Femur (tissue), 1 donor: ENCODE measurements at places on chromosomes 2 and 18.

DNA sequence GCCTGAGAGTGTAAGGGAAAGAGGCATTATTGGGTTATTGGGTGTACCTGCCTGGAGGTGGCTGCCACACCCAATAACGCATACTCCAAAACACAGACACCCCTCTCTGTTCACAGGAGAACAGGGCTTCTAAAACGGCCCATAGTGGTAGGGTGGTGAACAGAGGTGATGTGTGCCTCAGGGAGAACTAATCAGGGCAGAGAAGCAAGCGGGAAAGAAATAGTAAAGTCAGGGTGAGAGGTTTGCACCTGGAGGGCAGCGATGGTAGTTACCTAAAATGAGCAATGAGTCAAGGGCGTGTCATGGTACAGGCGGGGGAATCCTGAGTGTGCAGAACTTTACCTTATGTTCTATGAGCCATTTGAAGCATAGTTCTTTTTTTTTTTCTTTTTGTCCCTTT, 21.6 kb upstream of the VPS4B start:
- no peak for DNase-seq

DNA sequence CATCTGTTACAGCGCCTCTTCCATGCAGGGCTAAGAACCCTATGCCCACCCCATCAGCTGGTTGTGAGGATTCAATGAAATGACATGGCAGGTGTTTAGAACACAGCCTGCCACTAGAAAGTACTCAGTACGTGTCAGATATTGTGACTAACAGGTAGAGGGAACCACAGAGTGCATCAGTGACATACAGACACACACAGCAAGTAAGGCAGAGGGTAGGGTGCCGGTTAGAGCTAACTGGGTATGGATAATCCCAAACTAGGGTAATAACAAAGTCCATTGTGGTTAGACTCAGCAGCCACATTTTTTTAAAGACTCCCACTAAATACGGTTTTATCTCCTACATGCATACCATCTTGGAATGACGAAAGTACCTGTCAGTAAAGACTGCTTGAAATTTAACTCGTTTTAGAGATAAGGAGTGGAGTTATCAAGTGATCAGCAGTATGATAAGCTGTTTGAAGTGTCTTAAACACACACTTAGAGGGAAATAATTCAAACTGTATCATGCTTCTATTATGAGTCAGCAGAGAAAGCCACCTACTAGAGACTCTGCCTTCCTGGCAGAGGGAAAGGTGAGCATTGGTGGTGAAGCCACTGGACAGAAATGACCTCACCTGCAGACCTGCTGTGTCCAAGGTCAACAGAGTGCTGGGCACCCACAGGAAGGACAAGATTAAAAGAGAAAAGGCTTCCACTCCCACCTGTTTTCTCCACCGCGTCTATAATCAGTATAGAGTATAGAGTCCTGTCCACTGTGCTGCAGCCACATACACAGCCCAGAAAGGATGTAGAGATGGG, 20.6 kb downstream of the MPPE1 start:
- DNase-seq = no peak

DNA sequence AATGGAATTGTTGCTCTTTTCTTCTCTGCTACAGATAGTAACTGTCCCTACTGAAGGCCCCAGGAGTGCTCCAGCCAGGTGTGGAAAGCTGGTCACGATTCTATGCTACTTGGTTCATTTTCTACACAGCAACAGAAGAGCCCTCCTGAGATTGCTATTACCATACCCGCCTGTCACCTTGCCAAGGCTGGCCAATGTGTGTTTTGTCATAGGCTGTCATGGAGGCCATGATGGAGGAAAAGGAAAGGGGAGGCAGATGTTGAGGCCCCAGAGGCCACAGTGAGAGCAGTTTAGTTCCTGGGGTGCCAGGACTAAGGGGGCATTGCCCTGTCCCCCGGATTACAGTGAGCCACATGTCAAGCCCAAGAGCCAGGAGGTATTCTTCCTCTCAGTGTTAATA, 952 bp downstream of the ELMOD3 start:
- DNase-seq = no peak

GRCh38 chr2:101412092-101412694, 24.9 kb upstream of the CREG2 start:
- DNase-seq = no peak

DNA sequence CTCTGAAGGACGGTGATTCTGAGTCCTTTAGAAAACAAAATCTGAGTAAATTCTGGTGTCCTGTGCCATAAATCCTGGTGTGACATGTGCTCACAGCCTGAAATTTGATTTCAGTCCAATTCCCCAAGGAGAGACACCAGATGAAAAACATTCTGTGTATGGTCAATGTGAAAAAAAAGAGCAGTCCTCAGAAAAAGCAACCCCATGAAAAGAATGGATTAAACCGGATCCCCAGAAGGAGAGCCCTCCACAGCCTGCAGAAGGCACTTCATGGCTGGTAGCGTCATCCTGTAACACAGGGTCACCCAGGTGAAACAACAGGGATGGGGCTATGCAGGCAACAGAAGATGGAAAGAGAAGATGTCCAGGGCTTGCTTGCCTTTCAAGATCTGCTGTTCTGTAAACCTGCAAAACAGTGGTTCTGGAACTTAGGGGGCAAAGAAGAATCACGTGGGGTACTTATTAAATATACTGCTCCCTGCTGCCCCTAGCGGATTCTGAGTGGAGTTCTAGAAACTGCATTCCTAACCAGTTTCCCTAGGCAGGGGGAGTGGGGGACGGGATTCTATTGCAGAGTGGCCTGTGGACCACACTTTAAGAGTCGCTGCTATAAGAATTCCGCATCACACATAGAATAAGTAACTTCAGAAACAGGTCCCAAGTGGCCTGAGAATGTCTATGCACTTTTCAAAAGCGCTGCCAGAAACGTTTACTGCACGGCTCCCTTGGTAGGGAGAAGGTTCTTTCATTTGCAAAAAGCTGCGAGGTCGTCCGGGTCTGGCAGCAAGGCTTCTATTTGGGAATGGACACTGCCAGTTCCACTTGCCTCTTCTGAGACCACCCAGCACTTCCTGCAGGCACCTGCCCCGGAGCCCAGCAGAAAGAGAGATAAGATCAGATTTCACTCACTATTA, 118.9 kb upstream of the ARL5A start:
- DNase-seq = peak; percentile 41

DNA sequence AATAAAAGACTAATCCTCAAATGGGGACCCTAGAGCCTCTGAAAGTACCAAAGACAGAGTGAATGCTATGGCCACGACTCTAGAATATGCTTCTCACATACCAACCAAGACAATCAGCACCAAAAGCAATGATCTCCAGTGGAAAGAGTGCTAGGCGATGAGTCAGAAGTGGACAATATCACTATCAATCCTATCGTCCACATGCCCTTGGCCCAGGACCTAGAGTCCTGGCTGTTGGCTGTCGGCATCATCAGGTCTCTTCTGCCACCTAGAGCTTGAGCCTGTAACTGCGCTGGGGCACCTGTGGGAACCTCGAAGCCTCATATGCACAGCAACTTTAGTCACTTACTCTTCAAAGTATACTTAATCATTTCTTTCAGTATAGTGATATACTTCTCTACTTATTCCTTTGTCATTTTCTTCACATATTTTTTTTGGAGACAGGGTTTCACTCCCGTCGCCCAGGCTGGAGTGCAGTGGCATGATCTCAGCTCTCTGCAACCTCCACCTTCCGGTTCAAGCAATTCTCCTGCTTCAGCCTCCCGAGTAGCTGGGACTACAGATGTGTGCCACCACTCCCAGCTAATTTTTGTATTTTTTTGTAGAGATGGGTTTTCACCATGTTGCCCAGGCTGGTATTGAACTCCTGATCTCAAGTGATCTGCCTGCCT, 29.7 kb downstream of the NOL10 start:
- peak; percentile 41 for DNase-seq

- no peak for DNase-seq
Measured at GRCh38 chr2:120974950-120975349, 239.3 kb downstream of the GLI2 start.

GRCh38 chr2:229642371-229642770, 72.0 kb downstream of the DNER start:
- DNase-seq = no peak

GRCh38 chr2:106996171-106996769, 110.3 kb upstream of the ST6GAL2 start:
- DNase-seq = no peak

GRCh38 chr2:96506016-96506906, 1.1 kb upstream of the NEURL3 start:
- DNase-seq = no peak

DNA sequence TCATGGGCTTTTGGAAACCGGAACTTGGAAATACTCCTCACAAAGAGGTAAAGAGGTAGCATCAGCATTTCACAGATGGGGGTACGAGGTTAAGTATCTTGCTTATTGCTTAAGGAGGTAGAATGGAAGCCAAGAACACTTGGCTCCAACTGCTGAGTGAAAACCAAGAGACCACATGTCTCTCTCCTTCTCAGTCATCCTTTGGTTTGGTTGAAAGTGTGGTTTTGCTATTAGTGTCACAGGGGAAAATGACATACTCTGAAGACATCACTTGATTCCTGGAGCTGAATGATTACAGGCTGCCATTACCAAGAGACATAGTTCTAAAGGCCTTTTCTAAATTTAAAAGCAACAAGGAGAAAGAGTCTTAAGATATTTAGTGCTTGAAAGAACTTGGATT, 41.5 kb downstream of the ANTXR1 start:
- DNase-seq = no peak

- no peak for DNase-seq
Measured at GRCh38 chr2:31151501-31151900, 13.3 kb upstream of the GALNT14 start.

DNA sequence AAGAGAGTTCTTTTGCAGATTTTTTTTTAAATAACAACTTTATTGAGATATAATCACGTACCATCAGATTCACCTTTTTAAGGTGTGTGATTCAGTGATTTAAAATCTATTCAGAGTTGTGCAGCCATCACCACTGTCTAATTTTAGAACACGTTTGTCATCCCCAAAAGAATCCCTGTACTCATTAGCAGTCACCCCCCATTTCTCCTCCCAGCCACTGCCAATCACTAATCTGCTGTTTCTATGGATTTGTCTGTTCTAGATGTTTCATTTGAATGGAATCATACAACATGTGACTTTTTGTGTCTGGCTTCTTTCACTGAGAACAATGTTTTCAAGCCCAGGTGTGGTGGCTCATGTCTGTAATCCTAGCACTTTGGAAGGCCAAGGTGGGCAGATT, 55.4 kb upstream of the RAPH1 start:
- no peak for DNase-seq

DNA sequence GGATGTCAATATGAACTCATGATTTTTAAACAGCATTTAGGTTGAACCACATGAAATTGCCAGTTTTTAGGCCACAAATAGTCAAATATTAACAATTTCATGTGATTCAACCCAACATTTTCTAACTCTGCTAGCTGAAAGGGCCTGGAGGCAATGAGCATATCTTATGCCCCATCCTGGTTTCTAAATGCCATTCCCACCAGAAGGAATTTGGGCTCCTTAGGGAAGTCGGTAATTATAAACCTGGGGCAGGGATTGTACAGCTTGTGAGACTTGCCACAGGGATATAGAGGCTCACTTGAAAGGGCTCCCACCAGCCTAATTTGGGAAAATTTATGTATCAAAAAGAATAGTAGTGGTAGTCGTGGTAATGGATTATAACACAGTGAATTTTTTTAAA, 178.4 kb upstream of the ALPP start:
- DNase-seq = no peak
